COR-L47 (cell line): ENCODE measurements at places on chromosomes 12 and 14.

GRCh38 chr14:58082491-58083098 lies 69.4 kb downstream of the ARMH4 start:
- DNase-seq = no peak

DNA sequence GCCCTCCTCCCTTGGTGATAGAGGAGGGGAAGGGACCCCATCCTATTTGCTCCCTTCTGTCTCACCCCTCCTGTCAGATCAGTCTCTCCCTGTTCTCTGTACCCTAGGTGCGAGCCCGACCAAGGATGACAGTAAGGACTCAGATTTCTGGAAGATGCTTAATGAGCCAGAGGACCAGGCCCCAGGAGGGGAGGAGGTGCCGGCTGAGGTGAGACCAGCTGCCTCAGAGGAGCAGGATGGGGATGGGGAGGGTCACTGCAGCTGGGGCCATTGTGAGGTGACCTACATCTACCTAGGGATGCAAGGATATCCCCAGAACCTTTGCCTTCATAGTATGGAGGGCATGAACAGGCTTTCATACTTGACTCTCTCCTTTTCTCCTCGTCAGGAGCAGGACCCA lies 22.2 kb downstream of the AGAP2 start:
- no peak for DNase-seq

DNA sequence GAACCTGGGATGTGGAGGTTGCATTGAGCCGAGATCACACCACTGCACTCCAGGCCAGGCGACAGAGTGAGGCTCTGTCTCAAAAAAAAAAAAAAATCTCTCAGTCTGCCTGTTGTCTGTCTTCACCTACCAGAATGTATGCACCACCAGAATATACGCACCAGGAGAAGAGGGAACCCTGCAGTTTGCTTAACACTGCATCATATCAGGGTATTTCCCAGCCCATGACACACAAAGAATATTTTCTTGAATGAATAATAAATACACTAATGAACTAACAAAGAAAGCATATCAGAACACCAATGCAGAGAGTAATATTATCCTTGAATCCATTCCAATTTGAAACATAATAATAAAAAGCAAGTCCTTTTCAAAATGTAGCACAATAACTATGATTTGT lies 44.2 kb upstream of the FOXN3 start:
- DNase-seq = no peak

DNA sequence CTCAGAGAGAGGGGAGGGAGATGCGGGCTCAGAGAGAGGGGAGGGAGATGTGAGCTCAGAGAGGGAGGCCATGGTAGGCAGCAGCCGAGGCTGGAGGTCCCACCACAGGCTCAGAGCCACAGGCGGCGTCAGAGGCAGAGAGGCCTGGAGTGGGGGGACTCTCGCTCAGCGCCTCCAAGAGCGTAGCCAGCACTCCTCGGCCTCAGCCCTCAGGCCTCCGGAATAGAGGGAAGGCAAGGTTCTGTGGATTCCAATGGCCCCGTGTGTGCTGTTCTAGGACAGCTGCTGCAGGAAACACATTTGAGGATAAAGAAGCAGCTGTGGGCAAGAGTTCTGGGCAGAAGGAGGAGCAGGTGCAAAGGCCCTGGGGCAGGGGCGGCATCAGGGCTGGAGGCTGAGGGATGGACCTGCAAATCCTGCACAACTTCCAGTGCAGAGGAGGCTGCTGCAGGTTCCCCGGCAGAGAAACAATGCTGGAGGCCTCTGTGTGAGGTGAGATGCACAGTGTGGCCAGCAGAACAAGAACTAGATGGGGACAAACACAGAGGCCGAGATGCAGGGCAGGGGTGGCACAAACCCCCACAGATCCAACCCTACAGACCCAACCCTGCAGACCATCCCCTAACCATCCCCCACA lies 59.1 kb upstream of the GALNT9 start:
- DNase-seq = no peak

DNA sequence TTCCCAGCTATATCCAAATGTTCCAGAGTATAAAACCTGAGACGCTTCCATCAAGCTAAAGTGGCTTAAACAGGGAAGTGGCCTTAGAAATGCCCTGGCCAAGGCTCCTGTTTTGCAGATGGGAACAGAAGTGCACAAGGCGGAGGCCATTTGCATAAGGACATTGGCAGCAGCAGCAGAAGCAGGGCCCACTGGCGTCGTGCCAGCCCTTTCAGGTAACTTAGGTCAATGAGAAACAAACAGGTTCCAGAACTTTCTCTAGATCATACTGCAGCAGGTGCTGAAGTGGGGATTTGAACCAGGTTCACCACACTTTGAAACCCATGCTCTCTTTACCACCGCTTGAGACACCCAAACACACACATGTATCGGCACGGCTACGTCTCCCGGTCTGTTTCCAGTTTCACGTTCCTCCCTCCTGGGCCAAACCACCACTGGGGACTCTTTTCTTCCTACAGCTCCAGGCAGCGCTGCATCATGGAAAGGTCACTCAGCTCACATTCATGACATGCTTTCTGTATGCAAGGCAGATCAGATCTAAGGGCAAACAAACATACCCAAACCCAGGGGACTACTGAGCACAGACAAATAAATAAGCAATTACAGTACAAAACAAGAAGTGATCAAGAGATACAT lies 46.0 kb upstream of the PLEKHG6 start:
- DNase-seq = no peak

GRCh38 chr12:50313256-50313931 lies 30.1 kb upstream of the LIMA1 start:
- DNase-seq = no peak

- DNase-seq = no peak
Observed at GRCh38 chr12:10989107-10989506, 2.4 kb upstream of the TAS2R50 start.

DNA sequence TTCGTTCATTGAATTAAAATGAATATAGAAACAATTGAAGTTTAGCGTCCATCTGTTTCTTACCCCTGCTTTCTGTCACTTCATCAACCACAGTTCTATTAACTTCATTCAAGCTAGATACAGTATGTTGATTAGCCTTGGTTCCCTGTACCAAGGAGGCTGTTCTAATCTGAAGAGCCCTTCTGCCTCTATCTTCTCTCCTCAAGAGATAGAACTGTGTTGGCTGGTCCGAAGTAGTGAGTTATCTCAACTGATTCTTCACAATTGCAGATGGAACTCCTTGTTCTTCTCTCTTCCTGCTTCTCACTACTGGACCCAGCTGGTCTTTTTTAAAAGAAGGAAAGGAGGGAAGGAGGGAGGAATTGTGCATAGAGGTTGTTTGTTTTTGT lies 82.1 kb upstream of the TRAF3 start:
- no peak for DNase-seq

- DNase-seq = no peak
Observed at GRCh38 chr12:123095078-123095881, 55.6 kb downstream of the PITPNM2 start.

DNA sequence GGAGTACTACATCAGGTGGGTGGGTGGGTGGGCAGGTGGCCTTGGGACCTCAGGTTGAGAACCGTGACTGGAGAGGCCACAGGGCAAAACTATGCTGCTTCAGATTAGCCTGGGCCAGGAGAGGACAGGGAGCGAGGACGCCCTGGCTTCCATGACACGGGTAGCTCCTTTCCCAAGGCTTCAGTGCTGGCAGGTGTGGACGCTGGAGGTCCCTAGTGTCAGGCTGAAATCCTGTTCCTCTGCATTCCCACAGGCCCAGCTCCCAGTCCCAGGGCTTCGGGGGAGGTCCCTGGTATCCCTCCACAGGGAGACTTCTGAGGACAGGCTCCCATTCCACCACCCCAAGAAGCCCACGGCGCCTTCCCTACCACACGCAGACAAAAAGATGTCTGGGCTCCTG lies 31.6 kb downstream of the CCDC92 start:
- DNase-seq = no peak

DNA sequence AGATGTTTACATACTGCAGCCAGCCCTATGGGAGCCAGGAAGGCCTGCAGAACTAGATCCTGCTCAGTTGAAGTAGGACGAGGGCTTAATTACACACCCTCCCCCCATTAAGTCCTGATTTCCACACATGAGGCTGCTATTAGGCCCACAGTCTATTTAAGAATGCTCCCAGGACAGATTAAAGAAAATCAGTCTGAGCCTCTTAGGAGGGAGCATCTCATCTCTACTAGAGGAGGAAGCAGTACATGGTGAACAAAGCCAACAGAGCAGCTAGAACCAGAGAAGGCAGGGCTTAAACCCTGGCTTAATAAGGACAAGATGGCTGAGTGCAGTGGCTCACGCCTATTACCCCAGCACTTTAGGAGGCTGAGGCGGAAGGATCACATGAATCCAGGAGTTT lies 55.8 kb upstream of the ARHGAP5 start:
- no peak for DNase-seq

- peak; percentile 24 for DNase-seq
Observed at GRCh38 chr12:90102957-90103652, 394.5 kb upstream of the ATP2B1 start.
